NCI-H82 (cell line): ENCODE measurements at places on chromosomes 1 and 21.

- DNase-seq: no peak
These were observed 50.2 kb upstream of the LRP8 start for GRCh38 chr1:53378061-53378460.

GRCh38 chr21:34882719-34883131, 166.4 kb downstream of the RUNX1 start:
- DNase-seq: no peak

GRCh38 chr1:221166559-221167318, 287.5 kb downstream of the HLX start:
- DNase-seq: no peak

GRCh38 chr1:116986421-116987255, 14.9 kb upstream of the CD101 start:
- no peak for DNase-seq

DNA sequence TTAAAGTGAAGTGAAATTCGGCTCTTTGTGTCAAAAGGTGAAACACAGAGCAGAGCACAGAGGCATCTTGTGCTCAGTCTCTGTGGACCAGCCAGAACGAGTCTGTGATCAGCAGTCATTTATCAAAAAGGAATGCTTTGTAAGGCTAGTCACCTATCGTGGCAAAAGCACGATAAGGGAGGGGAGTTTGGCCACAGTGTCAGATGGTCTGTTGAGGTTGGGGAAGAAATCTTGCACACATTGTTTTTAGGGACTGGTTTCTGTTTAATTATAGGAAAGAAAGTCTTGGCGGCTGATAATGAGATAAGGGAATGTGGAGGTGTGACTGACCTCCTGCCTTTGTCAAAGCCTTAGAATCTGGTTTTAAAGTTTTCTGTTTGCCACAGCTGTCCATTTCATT, 58.2 kb upstream of the KIAA1614 start:
- no peak for DNase-seq

- no peak for DNase-seq
These were observed 7.2 kb upstream of the PADI1 start for GRCh38 chr1:17197696-17198095.

DNA sequence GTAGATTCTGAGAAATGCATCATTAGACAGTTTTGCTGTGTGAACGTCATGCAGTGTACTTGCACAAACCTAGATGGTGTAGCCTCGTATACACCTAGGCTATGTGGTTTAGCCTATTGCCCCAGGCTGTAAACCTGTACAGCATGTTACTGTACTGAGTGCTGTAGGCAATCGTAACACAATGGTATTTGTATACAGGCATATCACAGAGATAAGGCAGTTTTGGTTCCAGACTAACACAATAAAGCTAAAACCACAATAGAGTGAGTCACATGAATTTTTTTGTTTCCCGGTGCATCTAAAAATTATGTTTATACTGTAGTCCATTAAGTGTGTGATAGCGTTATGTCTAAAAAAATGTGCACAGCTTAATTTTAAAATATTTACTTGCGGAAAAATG, 6.9 kb downstream of the IL10RB start:
- no peak for DNase-seq

- DNase-seq: no peak
These were observed 303.0 kb upstream of the PLD5 start for GRCh38 chr1:242827538-242827937.

- no peak for DNase-seq
These were observed 141.3 kb downstream of the TNR start for GRCh38 chr1:175602026-175602585.

GRCh38 chr1:217660353-217661062, 29.4 kb downstream of the SPATA17 start:
- peak; percentile 38 for DNase-seq

- DNase-seq: peak; percentile 69
These were observed at the start of gene SMG7 for GRCh38 chr1:183472488-183473216. TSS of gene SMG7 (plus strand) at chr1:183472499. CDS start at chr1:183472621, 122 bp downstream.

- no peak for DNase-seq
These were observed 3.1 kb downstream of the IL6R start for GRCh38 chr1:154408174-154408777.

GRCh38 chr1:154520333-154520732, 18.1 kb upstream of the SHE start:
- no peak for DNase-seq

DNA sequence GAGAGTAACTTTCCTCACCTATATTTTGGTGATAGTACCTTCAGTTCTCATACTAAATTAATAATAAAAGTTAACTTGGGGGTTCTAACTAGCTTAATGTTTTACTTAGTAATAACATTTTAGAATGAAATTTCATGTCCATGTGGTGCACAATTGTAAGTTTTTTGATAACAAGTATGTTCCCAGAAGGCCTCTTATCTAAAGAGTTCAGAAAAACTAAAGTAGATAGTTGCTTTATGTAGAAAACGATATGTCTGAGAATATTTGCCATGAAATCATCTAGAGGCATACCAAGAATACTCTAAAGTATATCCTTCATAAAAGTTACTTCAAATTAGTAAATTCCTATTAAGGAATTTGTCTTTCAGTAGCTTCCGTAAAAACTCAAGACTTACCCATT, 10.2 kb upstream of the ADCY10 start:
- no peak for DNase-seq

DNA sequence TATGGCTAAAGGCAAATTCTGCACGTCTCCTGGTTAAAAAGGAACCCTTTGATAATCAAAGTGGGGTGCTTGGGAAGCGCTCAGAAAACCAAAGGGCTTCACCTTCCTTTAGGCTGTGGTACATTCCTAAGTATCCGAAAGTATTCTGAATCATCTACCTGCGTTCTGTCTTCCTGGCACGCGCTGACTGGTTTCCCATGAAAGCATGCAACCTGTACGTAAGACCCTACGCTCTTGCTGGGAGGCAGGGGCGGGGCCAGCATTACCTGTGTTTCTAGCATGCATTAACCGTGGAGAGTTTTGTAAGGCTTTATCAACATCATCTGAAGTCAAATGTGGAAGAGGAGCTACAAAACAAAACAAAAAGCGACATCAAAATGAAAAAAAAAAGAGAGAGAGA, 96.0 kb downstream of the ERG start:
- DNase-seq: no peak

- DNase-seq: no peak
These were observed 165.3 kb downstream of the PRDM16 start for GRCh38 chr1:3234281-3234680.
